HT-29 (cell line): ENCODE measurements at places on chromosomes 6 and 20. TPM values are rescaled to one million over a fixed set of nuclear protein-coding genes. Genes with fewer than 3 reads are reported as not detected.

DNA sequence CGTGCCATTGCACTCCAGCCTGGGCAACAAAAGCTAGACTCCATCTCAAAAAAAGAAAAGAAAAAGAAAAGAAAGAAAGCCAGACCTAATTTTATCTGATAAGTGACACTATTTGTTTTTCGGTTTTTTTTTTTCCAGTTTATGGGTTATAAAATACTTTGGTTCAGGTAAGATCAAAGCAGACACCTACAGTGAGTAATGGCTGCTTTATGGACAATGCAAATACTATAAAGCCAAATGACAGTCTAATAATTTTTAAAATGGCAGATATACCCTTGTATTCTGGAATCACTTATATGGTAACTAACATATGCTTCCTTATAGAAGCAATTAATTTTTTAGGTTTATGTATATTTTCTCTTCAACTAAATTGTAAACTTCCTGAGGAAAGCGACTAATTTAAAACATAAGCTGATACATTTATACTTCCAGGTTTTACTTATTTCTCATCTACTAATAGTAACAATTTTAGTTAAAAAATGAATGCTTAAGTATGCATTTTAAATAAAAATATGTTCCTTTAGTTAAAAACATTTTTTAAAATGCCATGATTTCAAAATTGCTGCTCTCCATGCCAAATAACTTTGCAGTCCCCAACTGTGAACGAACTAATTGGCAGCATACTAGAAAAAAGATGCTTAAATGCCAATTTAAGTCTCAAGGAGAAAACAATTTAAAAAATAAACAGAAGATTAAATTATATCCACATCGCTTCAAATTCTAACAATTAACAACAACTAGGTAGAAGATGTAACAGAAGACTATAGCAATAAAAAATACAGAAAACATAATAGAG lies 38.5 kb downstream of the KIAA0319 start:
- no peak for DNase-seq

GRCh38 chr6:28380381-28380780 lies 19.2 kb downstream of the ZSCAN12 start:
- no peak for DNase-seq

GRCh38 chr6:6841571-6841970 lies 253.1 kb downstream of the LY86 start:
- no peak for DNase-seq

- no peak for DNase-seq
Observed at GRCh38 chr6:157143890-157144798, 179.2 kb downstream of the TMEM242 start.

- DNase-seq, result peak; percentile 81
Observed at GRCh38 chr20:43666376-43667328, at the start of gene MYBL2. Gene MYBL2, plus strand, starts transcription at chr20:43667114. Its CDS starts 170 bp downstream, at chr20:43667284.

DNA sequence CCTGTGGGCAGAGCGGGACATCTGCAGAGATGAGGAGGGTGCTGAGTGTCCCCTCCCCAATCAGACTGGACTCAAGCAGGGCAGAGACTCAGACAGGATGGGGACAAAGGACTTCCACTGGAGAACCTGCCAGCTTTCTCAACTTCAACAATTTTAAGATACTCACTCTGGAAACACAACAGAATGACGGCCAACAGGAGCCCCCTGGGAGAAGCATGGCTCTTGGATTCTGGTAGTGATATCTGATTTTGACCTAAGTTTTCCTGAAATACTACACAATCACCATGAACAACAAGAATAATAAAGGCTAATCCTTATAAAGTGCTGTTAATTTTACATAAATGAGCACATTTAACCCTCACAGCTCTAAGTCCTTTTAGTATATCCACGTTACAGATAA lies 83.5 kb upstream of the PLEKHG1 start:
- no peak for DNase-seq

DNA sequence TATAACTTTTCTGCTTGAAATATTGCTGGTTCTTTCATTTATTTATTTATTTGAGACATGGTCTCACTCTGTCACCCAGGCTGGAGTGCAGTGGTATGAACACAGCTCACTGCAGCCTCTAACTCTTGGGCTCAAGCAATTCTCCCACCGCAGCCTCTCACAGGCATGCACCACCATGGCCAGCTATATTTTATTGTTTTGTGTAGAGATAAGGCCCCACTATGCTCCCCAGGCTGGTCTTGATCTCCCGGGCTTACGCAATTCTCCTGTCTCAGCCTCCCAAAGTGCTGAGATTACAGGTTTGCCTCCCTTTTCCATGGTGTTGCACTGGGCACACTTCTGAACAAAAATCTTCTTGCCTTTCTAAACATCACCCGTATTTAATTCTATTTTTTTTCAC lies 39.1 kb upstream of the RNGTT start:
- DNase-seq, result no peak

- no peak for DNase-seq
Observed at GRCh38 chr20:54622333-54623295, 147.2 kb downstream of the DOK5 start.

- DNase-seq, result no peak
Observed at GRCh38 chr6:5681480-5681879, 325.2 kb downstream of the NRN1 start.

DNA sequence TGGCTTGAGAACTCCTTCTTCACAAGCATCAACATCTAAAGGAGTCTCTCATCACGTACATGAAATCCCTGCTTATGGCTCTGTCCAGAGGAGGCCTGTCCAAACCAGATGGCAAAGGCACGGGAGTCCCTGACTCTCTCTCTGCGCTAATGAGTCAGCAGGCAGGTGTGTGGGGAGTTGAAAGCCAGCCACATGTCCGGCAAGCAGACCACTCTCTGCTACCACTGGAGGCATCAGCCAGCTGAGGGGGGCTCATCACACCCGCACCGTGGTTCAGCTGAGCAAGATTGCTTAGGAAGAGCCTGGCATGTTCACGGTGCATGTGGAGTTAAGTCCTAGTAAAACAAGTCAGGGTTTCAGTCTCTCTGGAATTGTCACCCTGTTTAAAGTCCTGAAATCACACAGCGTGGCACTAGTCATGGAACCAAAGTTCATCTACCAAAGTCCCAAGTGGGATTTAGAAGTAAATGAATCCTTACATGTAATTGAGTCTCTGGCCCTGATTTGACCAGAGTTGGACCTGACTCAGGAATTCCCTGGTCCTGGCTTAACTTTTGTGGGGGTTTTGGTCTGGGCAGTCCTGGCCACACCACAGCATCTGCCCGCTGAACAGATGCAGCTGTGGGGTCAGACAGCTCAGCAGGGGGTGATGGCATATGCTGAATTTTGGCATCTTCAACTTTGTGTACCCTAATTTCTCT lies 155.2 kb upstream of the RIN2 start:
- DNase-seq, result no peak

The STMN3 gene
- total RNA-seq, result 4.7 and 7.0 TPM in 2 replicates

The RUNX2 gene
- 5.1 and 6.8 TPM in 2 replicates for total RNA-seq

The GGTLC1 gene
- total RNA-seq, result not detected in 2 replicates

The COL12A1 gene
- 0.05 TPM in 1 of 2 replicates, not detected in the other for total RNA-seq

The CST5 gene
- not detected in 2 replicates for total RNA-seq

The TASP1 gene
- total RNA-seq, result 9.8 and 12.8 TPM in 2 replicates

The PNPLA1 gene
- total RNA-seq, result 0.23 and 0.38 TPM in 2 replicates

The MTFR2 gene
- total RNA-seq, result 5.2 and 5.7 TPM in 2 replicates

The PPP1R16B gene
- total RNA-seq, result not detected in 2 replicates
